ENCODE measurements at places on chromosomes 2 and 18. TPM values are rescaled to one million over a fixed set of nuclear protein-coding genes. Genes with fewer than 3 reads are reported as not detected.

DNA sequence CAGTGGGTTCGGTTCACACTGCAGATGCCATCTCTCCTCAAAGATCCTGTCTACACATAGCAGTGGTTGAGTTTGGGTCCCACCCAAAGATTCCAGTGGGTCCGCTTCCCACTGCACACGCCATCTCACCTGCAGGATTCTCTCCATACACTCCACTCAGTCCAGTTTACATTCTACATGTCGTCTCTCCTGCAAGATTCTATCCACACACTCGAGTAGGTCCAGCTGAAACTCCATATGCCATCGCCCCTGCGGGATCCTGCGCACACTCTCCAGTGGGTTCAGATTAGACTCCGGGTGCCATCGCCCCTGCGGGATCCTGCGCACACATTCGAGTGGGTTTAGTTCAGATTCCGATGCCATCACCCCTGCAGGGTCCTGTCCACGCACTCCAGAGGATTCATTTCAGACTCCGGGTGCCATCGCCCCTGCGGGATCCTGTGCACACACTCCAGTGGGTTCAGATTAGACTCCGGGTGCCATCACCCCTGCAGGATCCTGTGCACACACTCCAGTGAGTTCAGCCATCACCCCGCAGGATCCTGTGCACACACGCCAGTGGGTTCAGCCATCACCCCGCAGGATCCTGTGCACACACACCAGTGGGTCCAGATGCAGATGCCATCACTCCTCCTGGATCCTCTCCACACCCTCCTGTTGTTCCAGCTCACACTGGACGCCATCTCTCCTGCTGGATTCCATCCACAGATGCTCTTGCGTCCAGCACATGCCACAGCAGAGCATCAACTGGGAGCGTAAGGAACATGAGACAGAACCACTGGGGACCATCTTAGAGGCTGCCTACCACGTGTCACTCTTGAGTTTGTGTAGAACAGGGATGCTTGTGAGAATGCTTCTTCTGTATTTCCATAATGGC, 3.0 kb upstream of the PXDN start:
- DNase-seq: peak; percentile 42

DNA sequence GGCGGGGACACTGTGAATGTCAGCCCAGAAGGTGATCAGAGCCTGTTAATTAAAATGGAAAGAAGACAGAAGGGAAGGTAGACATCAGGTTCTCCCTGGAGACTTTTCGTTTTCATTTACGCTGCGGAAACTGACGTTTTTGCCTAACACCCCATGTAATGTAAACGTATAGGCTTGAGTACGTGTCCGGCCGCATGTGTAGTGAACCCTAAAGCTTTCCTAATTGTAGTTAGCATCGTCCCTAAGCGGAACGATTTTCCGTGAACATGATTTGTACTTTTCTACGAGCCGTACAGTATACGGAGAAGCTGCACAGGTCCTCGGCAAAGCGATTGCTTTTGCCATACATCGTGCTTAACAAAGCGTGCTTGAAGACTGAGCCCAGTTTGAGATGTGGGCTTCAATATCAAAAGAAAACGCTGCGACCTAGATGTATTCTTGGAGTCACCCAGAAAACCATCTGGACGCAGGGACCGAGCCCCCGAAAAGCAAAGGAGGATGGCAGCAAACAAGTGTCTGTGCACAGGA, 284 bp downstream of the TIMM21 start:
- no peak for DNase-seq

DNA sequence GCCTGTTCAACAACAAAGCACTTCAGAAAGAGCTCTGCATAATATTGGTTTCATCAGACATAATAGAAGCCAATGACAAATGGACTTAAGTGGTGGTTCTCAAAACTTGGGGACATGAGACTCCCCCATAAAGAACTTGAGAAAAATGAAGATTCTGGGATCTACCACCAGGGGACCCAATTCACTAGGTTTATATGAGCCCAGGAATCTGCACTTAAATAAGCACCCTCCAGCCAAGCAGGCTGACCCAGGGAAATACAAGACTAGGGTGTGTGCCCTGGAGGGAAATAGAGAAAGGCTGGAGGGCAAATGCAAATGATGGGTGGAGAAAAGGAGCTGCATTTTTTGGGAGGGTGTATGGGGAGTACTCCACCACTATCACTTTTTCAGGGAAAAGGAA, 52.5 kb downstream of the SATB2 start:
- DNase-seq: no peak

- DNase-seq: no peak
Measured at GRCh38 chr18:49022311-49023161, 71.8 kb upstream of the SMAD7 start.

GRCh38 chr2:1976112-1976511, 231.8 kb upstream of the PXDN start:
- DNase-seq: no peak

- DNase-seq: no peak
Measured at GRCh38 chr2:212943351-212943750, 208.1 kb downstream of the IKZF2 start.

DNA sequence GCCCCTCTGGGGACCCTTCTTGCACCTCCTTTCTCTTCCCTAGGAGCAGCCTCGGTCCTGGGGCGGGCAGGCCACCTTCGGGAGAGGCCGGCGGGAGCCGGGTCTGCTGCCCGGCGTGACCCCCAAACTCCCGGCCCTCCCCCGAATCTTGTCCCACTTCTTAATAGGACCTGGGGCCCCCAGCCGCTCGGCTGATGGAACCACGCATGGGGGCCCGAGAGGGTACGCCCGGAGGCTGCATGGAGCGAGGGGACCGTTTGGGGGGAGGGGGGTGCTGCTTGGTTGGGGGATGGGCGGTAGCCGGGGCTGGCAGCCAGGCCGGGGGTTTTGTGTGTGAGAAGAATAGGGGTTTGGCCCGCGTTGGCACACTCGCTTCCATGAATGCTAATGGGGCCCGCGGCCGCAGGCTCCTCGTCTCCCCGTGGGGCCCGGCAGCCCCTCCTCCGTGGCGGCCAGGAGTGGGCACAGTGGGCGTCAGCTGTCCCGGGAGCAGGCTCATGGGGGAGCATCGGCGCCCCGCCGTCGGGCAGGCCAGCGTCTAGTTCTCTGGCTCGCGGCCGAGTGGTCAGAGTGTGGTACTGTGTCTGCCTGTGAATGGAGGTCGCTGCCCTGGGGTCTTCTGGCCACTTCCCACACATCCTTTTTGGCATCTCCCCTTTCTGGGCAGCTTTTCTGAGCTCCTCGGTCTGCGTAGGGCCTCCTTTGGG, 1.0 kb downstream of the GAREM2 start:
- DNase-seq: no peak

GRCh38 chr2:47160660-47161059, 5.6 kb upstream of the STPG4 start:
- no peak for DNase-seq

GRCh38 chr2:66813976-66814375, 379.1 kb downstream of the MEIS1 start:
- no peak for DNase-seq

GRCh38 chr18:21057112-21057511, 54.5 kb downstream of the ROCK1 start:
- no peak for DNase-seq

DNA sequence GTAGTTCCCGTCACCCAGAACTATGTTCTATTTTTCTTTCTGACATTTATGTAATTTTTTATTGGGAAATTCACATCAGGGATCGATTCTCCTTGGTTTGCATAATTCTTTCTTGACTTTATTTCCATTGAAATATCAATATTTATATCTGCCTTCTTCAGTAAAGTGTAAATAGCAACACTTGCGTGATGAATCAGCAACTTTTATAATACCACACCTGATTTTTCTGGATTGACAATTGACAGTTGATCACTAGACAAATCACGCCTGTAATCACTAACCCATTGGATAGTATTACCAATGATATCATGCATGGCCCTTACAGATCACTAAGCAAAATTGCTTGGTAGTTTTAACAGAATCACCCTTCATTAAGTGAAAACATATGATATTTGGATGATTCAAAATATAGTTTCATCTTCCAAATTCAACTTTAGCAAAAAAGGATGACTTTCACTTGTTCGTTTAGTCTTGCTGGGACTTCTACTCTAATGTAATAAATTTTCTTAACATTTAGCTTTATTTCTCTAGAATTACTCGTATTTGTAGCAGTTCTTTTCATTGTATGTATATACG, 139.0 kb upstream of the RASGRP3 start:
- DNase-seq: no peak

DNA sequence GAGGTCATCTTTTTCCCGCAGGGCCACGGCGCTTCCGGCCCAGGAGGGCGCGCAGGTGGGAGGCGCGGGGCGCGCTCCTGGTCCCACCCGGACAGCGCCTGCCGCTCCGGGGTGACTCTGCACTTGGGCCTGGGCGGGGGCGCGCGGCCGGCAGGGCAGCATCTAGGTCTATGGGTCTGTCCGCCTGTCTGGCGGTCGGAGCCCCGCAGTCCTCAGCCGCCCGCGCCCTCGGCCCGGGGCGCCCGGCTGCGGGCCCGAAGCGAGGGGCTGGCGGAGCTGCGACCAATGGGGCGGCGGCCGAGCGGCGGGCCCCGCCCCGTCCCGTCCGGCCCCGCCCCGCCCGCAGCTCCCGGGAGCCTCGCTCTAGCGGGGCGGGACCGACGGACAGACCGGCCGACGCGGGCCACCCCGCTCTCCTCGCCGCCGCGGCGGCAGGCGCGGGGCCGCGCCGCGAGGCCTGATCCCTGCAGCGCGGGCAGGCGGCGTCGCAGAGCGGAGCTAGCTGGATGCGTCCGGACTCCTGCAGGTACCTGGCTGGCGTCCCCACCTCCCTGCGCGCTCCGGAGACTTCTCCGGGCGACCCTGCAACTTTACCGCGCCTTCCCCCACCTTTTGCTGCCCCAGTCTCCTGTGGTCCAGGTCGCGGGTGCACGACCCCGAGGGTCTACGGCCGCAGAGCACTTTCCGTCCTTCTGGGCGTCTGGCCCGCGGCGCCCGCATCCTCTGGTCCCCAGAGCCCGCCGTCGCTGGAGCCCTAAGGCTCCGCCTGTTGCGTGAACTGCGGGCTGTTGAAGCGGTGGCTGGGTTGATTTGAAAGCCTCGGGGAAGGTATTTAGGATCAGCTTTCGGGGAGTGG, at the start of gene KCNS3:
Gene KCNS3, plus strand, starts transcription at position 387 of the 856 bp plus-strand sequence. CDS start 52,342 bp downstream, outside the sequence.
- peak; percentile 78 for DNase-seq

DNA sequence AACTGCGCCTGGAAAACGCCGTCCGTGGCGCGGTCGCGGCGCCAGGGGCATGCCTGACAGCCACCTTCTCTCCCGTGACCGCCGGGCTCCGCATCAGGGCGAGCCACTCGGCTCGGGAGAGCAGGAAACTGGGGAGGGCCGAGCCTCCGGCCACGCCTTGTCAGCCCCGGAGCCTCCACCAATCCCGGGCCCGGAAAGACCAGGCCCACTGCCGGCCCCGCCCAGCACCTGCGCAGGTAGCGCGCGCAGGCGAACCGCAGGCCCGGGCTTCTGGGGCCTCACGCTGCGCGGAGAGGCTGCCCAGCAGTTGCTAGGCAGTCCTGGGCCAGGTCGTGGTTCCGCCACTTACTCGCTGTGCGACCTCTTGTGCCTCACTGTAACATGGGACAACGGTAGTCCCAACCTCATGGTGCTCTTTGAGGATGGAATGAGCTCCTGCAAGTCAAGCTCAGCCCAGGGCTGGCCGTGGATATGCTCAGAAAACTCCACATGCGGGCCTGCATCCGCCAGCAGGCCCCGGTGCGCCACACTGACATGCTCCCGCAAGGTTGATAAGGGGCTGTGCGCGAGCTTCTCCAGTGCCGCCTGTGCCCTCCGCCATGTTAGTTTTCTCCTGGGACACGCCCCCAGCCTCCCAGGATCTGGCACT, 97.1 kb downstream of the INHBB start:
- no peak for DNase-seq

DNA sequence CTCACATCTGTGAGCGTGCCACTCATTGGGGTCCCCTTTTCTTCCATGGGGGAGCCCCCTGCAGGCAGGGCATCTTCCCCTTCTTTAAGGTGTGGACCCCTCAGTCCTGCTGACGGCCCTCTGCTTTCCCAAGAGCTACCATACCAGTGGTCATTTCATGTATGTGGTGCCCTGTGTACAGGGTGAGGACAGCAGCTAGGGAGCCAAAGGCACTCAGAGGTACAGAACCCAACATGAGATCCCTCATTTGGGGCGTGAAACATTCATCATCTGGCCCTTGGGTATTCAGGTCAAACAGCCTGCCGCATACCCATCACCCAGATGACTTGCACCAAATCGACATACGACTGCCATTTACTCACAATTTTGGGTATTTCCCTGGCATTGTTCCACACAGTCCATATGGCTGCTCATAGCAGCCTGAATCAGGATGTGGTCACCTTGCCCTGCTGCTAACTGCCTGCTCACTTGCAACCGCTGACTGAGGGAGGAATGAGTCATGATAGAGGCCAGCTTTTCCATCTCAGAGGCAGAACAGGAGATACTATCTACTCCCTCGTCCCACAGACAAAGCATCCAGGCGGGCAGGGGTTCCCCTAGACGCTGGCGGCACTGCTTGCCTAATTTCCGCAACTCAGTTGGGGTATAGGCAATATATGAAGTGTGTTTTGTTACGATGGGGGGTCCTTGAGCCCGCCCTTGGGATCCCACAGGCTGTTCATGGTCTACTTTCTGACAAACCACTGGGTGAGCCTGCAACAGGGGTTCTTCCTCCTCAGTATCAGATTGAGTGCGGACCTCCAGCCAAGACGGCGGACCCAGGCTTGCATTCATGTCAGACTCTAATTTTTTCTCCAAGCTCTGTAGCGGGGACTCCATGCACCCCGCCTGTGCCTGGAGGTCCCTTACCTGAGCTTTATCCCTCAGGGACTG, 228.6 kb downstream of the SATB2 start:
- DNase-seq: no peak

- no peak for DNase-seq
Measured at GRCh38 chr2:171393487-171393886, 40.3 kb downstream of the METTL8 start.

DNA sequence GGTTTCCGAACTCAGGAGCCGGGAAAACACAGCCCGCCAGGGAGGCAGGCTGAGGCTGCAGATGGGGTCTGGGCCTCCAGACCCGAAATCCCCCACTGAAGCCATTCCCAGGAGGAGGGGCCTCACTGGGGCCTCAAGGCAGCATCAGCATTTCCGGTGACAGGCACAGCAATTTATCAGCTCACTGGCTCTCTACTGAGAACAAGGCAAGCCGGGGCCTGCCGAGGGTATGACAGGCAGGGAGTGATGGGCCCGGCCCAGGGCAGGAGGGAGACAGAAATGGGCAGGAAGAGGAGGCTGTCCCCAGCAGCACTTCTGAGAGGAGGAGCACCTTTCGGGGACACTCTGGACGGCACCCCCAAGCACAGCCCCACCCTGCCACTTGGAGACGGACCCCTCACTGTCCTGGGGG, 12.5 kb downstream of the SDC1 start:
- no peak for DNase-seq

EMILIN1 gene
- 6.1 TPM for total RNA-seq

STAT4 gene
- total RNA-seq: 0.53 TPM

EIF2B4 gene
- 53.6 TPM for total RNA-seq

DUSP19 gene
- 1.2 TPM for total RNA-seq

GALNT5 gene
- total RNA-seq: not detected

ST8SIA3 gene
- total RNA-seq: not detected

All from psoas muscle (tissue), 8 donors.